ENCODE measurements at places on chromosomes 2 and 18. TPM values are rescaled to one million over a fixed set of nuclear protein-coding genes. Genes with fewer than 3 reads are reported as not detected.

- no peak for DNase-seq
Measured at GRCh38 chr18:48543228-48543627, 4.4 kb downstream of the CTIF start.

DNA sequence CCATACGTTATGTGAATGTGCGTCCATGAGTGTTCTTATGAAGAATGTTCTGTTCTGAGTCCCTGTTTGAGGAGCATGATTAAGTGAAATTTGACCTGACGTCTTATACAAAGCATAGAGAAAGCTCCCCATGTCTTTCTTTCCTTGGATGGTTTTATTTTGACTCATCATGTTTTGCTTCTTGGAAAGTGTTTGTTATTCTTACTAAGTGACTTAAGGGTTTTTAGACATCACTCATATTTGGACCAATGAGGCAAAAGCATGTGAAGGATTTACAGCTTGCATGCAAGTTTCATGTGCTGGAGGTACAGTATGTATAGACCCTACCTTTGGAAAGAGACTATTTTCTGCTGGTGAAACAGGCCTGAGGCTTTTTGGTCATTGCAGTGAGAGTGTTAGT lies 33.5 kb upstream of the ZEB2 start:
- no peak for DNase-seq

GRCh38 chr2:157333304-157334047 lies 7.9 kb upstream of the ERMN start:
- no peak for DNase-seq

- DNase-seq = no peak
Measured at GRCh38 chr18:68472701-68473295, 242.1 kb downstream of the TMX3 start.

GRCh38 chr2:185833864-185834263 lies 95.3 kb downstream of the FSIP2 start:
- no peak for DNase-seq

GRCh38 chr2:72378753-72379348 lies 231.2 kb upstream of the CYP26B1 start:
- DNase-seq = no peak

DNA sequence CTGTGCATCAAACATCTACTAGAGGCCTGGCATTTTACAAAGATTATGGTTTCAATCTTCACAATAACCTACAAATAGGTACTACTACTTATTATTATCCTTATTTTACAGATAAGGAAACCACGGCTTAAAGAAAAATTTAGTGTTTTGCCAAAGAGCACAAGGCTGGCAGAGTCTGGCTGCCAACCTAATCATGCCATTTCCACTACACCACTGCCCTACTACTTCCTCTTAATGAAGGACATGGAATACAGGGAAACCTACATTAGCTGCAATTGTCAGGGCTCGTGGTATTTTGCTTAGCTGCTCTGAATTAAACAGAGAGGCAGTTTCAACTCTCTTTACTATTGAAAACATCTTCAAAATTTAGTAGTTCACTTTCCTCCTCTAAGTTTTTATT lies 5.9 kb downstream of the MBOAT2 start:
- no peak for DNase-seq

- no peak for DNase-seq
Measured at GRCh38 chr18:21203126-21203525, 38.9 kb upstream of the GREB1L start.

DNA sequence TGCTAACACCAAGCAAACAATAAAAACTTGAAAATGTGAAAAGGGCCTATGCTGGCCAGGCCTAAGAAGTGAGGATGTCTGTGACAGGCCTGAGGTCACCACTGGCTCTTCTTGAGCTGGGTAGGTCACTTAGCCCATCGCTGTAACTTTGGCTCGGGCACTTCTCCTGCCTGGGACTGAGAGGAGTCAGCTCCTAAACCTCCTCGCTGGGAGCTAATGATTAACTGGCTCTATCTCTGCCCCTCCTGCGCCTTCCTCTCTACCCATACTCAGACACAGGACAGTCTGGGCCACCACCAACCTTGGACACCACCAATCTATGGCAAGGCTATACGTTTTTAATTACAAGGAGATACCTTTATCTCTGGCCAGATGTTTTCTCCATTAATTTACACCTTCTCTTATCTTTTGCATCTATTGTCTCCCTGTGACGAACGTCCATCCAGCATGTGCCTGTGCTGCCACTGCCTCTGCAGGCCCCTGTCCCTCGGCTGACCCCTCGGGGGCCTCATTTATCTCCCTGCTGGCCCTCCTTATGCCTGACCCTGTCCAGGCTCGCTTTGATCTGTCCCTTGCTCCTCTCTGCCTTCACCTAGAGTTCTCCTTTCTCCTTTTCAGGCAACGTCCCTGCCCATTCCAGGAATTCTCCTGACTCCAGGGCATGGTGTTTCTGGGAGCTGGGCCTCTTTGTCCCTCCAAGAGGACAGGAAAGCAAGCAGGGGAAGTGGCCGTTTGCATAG lies 149.1 kb upstream of the GATA6 start:
- no peak for DNase-seq

DNA sequence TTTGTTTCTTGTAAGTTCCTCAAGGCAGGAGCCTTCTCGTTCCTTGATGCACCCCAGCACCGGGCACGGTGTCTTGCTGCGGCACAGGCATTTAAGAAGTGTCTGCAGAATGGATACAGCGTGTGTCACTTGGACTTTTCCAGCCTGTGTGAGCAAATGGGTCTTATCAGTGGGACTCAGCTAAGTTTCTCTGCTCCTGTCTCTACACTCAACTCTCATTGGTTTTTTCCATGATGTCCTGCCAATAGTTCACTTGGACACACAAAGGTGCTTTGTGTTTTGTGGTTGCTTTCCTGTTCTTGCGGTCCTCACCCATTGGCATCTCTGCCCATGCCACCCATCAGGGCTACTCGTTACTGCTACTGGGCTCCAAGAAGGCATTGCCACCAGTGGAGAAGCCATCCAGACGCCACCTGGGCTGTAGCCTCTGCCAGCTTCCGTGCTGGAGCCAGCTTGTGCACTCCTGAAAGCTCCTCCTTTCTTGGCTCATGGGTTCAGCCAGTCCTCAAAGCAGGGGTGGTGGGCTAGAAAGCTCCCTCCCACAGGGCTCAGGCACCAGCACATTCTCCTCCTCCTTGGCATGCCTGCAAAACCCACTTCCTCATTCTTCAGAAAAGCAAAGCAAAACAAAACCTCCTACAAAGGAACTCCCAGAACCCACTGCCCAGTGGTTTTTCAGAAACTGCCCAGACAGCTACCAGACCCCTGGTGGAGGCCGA lies 41.4 kb downstream of the IL1R2 start:
- DNase-seq = peak; percentile 38

DNA sequence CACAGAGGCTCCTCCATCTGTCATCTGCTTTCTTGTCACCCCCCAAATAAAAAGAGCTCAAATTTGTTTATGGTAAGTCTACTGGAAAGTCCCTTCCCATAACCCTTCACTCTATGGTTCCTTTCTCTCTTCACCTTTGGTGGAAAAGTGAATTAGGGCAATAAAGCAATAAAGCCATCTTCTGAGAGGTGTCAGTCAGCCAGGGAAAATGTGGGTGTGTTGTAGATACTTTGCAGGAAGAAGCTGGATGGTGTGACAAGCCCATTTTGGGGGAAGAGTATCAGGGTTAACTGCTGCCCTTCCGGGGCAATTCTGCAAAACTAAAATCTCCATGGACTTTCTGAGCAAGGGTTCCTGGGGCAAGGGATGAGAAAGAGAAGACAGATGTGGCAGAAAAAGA lies 197.9 kb downstream of the SH3BP4 start:
- DNase-seq = no peak

DNA sequence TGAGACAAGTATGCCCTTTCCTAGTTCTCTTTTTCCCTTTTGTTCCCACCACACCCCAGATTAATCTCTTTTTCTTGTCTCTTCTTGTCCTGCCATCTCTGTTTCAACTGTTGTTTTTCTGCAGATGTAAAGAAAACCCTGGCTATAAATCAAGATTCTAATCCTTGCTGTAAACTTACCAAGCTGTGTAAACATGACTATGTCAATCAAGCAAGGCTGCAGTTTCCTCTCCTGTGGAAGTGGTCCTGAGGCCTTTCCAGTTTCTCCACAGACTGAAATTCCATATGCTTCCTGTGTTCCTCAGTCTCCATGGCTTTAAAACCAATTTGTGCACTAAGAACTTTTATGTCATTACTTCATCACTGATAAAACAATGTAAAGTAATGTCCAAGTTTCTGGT lies 288.8 kb upstream of the PIK3C3 start:
- DNase-seq = no peak

DNA sequence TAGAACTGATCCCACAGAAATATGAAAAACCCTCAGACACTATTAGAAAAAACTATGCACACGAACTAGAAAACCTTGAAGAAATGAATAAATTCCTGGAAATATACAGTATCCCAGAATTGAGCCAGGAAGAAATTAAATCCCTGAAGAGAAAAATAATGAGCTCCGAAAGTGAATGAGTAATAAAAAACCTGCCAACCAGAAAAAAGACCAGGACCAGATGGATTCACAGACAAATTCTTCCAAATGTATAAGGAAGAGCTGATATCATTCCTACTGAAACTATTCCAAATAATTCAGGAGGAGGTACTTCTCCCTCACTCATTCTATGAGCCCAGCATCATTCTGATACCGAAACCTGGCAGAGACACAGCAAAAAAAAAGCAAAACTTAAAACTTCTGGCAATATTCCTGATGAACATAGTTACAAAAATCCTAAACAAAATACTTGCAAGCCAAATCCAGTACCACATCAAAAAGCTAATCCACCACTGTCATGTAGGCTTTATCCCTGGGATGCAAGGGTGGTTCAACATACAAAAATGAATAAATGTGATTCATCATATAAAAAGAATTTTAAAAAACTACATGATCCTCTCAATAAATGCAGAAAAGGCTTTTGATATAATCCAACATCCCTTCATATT lies 1397.6 kb upstream of the DDX18 start:
- DNase-seq = no peak

- DNase-seq = no peak
Measured at GRCh38 chr2:165535471-165535870, 66.0 kb downstream of the CSRNP3 start.

- DNase-seq = no peak
Measured at GRCh38 chr2:150674283-150674682, 186.8 kb upstream of the RND3 start.

DNA sequence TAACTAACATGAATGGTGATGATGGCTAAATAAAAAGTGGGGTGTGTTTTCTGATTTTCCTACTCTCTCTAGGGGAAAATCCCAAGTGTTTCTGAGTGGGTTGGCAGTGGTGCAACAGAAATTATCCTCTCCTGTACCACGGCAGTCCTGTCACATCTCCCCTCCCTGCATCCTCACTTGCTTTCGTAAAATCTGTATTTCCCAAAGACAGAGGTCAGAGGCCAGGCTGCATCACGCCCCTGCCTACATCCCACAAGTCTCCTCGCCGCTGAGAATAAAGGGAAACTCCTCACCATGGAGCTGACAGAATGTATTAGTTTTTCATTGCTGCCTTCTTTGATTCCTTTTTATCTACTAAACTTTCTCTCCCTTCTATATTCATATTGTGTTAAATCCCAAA lies 13.1 kb downstream of the FBLN7 start:
- DNase-seq = no peak

DNA sequence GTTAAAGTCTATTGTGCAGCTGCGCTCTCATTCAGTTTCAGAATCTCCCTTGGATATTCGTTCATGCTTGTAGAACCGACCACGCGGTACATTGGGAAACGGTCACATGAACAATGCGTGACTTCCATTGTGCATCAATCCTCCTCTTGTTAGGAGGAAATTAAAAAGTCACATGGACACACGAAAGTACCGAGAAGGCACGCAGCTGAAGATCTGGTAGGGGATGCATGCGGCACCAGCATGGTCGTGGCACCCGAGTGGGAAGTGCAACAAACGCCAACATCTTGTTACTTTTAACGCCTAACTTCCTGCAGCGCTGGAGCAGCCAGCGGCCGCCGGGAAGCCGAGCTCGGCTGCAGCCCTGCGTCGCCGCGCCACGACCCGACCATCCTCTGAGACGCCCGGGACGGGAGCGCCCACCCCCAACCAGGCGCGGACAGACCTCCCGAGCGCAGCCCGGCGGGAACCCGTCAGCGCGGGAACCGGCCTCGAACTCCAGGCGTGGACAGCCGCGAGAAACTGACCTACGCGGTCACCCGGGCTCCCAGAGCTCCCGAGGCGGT lies 412 bp downstream of the OSBPL1A start:
- DNase-seq = no peak

- DNase-seq = no peak
Measured at GRCh38 chr18:31658670-31659575, 25.5 kb downstream of the B4GALT6 start.

- no peak for DNase-seq
Measured at GRCh38 chr2:195861821-195862220, 204.8 kb downstream of the SLC39A10 start.

DNA sequence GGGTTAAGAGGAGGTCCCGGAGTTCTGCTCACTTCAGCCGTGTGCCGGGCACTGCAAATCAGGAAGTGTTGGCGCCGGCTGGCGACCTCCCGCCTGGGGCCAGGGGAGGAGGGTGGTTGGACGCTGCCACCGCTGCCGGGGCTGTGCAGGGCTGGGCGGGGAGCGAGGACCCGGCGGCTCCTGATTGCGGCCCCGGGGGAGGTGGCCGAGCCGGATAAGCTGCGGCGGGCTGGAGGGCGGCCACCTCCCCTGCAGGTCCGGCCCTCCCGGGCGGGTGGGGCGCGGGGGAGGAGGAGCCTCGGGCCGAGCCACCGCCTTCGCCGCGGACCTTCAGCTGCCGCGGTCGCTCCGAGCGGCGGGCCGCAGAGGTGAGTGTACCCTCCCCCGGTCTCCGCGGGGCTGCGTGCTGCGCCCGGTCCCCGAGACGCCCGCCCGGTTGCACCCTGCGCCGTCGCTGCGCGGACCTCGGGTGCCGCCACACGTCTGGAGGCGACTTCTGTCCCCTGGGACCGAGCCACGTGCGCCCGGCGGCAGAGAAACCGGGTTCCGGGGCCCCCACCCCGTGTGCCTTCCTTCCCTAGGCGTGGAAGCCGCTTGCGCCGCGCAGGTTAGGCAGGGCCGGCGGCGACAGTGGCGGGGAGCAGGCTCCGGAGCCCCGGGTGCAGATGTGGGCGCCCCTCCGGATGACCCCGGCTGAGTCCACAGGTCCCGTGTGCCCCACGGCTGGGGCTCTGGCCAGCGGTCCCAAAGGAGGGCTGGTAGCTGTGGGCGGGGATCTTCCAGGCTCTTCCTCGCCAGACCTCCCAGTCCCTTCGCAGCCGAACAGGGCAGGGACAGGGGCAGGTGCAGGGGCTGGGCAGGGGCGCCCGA lies at the start of gene STEAP3:
Gene STEAP3, plus strand, starts transcription at position 314 of the 870 bp plus-strand sequence. CDS start 7,179 bp downstream, outside the sequence.
- DNase-seq = peak; percentile 74

GRCh38 chr2:103161456-103162289 lies 399.8 kb downstream of the TMEM182 start:
- DNase-seq = no peak

GRCh38 chr18:73933685-73934084 lies 213.9 kb downstream of the FBXO15 start:
- DNase-seq = no peak

Gene PLB1
- 2.4 TPM for total RNA-seq

Gene FASTKD1
- 121 TPM for total RNA-seq

Gene TEKT4
- total RNA-seq = not detected

Gene GALNT1
- 47.8 TPM for total RNA-seq

Gene CPLX4
- not detected for total RNA-seq

Gene M1AP
- not detected for total RNA-seq

Gene FBXO48
- total RNA-seq = 1.0 TPM

Gene GCKR
- total RNA-seq = not detected

Gene CNDP1
- not detected for total RNA-seq

Gene GNAL
- total RNA-seq = 1.1 TPM

Gene DYSF
- 48.2 TPM for total RNA-seq

Gene LCT
- total RNA-seq = not detected

Gene LIMS3
- 5.7 TPM for total RNA-seq

Gene USP40
- total RNA-seq = 20.0 TPM

Gene HAAO
- total RNA-seq = 2.3 TPM

Gene C1GALT1C1L
- 1.2 TPM for total RNA-seq

Data from left ventricle myocardium inferior (tissue), 1 donor.